ENCODE measurements at places on chromosomes 11 and 22.

DNA sequence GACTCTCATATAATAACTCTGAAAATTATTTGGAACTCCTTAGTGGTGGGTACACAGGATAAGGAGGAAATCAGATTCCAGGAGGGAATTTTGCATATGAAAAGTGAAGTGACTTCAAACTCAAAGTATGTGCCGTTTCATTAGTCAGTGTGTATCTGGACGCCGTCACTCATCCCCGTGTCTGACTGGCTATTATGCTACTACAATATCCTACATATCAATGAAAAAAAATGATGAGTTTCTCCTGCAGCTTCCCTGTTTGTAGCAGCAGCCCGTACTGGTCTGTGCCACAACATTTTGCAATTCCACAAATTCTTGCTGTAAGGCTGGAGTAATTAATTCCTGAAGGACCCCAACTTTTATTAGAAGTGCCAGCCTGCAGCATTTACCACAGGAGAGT, 16.5 kb downstream of the WT1 start:
- DNase-seq = no peak

- DNase-seq = no peak
Measured at GRCh38 chr11:120057595-120058581, 80.0 kb downstream of the TRIM29 start.

- no peak for DNase-seq
Measured at GRCh38 chr11:17414317-17414737, 25.9 kb upstream of the KCNJ11 start.

DNA sequence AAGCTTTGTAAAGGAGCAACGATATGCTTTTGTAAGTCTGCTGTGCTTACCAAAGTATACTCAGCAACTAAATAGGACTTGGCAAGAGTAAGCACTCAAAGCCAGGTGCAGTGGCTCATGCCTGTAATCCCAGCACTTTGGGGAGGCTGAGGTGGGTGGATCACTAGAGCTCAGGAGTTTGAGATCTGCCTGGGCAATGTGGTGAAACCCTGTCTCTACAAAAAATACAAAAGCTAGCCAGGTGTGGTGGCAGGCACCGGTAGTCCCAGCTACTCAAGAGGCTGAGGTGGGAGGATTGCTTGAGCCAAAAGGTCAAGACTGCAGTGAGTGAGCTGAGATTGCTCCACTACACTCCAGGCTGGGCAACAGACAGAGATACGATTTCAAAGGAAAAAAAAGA, 67.5 kb downstream of the PAK1 start:
- no peak for DNase-seq

- DNase-seq = no peak
Measured at GRCh38 chr22:48564995-48565394, 1262.7 kb downstream of the BRD1 start.

- no peak for DNase-seq
Measured at GRCh38 chr11:24866743-24867142, 369.9 kb downstream of the LUZP2 start.
